Inflammatory macrophage treated with lipopolysaccharide for 4 hours (primary cell): ENCODE measurements at places on chromosomes 1 and 21.

DNA sequence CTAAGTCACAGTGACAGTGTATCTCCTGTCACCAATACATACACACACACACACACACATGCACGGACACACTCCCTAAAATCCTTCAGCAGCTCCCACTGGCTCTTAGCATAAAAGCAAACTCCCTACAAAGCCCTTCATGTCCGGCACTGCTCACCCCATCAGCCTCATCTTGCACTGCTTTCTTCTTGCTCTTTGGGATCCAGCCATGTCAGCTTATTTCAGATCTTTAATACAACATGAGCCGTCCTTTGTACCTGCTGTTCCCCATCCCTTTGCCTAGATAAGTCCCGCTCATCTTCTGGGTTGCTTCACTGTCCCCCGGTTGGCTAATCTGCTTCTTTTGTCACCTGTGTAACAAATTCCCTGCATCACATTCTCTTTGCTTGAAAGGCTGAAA lies 82.1 kb upstream of the VAV3 start:
- no peak for DNase-seq

DNA sequence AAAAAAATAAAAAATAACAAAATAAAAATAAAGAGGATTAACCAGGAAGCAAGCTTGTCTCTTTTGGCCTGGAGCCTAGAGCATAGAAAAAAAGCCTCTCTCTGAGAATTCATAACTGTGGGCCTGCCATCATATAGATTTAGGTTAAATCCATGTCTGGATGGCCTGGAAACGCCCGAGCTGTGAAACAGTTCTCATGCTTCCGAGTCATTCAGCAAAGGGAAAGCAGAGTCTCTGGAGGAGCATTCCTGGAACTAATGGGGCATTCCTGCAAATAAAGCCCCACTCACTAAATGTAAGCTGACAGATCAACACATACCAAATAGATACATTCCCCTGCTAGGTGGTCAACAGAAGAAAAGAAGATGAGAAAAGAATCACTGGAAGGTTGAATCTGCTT lies 75.8 kb upstream of the GNG4 start:
- no peak for DNase-seq

GRCh38 chr1:208935517-208936187 lies 647.9 kb upstream of the CAMK1G start:
- DNase-seq = no peak

DNA sequence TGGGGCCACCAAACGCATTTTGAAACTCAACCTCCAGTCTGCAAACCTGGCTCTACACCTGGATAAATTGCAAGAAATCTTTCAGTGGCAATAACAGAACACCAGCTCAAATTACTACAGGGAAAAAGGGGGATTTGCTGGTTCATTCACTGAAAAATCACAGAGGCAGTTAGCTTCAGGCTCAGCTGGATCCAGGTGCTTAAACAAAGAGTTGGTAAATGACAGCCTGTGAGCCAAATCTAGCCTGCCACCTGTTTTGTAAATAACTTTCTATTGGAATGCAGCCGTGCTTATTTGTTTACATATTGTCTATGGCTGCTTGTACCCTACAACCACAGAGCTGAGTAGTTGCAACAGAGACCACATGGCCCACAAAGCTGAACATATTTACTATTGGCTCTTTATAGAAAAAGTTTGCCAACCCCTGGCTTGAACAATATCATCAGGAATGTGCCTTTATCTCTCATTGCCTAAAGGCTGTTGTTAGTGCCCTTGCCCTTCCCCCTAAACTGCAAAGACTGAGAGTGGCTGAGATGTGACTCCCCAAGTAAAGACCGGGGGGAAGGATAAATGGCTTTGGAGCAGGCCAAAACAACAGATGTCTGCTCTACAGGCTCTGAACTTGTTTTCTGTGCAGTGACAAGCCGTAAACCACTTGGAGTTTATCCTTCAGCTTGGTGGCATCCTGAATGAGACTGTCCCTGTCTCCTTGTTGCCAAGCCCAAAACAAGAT lies 21.5 kb upstream of the PTPRF start:
- DNase-seq = no peak

GRCh38 chr1:101284021-101284420 lies 47.2 kb downstream of the S1PR1 start:
- no peak for DNase-seq
